ENCODE measurements at places on chromosomes 1 and 21.

DNA sequence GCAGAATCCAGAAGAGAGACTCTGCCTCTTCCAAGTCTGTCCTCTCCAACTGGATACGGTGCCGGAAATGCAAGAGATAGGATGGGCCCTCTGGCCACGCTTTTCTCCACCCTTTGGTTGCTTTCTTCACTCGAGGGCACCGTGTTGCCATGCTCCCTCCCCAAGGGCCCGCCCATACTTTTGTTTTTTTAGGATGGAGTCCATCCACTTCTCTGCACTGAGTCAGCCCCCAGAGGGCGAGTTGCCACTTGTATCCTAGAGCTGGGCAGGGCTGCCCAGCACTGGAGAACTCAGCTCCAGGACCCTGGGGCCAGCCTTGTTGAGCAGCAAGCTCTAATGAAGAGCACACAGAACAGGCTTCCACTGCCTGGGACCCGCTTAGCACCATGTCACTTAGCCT lies 25.5 kb downstream of the IFNGR2 start:
- no peak for DNase-seq

DNA sequence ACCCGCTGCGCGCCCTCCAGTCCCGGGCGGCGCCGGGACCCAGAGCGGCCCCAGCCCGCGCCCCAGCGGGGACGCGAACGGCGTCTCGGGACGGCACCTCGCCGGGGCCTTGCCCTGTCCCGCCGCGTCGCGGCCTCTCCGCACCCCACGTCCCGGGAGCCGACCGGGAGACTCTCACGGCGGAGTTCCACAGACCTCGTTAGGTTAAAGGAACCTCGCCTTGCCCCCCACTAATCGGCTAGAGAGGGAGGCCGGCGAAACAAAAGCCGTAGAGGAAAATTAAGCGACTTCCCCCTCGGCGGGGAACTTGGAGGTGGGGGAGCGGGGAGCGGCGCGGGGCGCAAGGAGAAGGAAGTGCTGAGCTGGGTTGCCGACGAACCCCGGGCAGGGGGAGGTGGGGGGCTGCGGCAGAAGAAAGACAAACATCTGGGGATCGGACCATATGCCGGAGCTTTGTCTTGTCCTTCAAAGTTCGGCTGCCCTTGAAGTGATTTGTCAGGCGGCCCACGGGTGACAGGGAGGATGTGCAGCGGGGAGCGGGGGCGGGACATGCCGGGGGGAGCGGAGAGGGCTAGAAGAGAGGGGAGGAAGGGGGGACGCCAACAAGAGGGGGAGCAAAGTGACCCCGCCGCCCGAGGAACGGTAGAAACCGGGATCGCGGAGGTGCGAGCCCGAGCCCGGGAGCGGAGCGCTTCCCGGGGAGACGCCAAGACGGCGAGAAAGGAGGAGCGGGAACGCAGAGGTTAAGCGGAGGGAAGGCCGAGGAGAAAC lies 120.0 kb upstream of the RRP15 start:
- no peak for DNase-seq

GRCh38 chr21:42321231-42321630 lies 6.0 kb upstream of the TFF3 start:
- no peak for DNase-seq

GRCh38 chr1:9084906-9085305 lies 15.5 kb upstream of the SLC2A5 start:
- DNase-seq, result peak; percentile 89

DNA sequence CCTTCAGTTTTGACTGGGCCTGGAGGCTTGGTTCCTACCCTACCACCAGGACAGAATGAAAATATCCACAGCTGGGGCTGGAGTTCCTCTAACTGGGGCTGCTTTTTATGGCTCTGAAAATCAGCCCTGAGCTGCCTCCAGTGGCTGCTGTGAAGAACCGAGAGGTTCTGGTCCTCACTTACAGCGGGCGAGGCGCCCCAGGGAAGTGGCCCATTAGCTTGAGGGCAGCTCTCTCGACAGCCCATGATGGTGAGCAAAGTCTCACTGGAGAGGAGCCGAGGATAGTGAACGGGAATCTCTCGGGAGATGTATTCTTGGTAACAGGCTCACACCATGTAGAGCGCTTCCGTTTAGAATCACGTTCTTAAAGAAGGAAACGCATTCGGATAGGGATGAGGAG lies 459.7 kb downstream of the KIF26B start:
- DNase-seq, result no peak

- no peak for DNase-seq
Measured at GRCh38 chr1:1121611-1122077, 5.8 kb upstream of the C1orf159 start.

DNA sequence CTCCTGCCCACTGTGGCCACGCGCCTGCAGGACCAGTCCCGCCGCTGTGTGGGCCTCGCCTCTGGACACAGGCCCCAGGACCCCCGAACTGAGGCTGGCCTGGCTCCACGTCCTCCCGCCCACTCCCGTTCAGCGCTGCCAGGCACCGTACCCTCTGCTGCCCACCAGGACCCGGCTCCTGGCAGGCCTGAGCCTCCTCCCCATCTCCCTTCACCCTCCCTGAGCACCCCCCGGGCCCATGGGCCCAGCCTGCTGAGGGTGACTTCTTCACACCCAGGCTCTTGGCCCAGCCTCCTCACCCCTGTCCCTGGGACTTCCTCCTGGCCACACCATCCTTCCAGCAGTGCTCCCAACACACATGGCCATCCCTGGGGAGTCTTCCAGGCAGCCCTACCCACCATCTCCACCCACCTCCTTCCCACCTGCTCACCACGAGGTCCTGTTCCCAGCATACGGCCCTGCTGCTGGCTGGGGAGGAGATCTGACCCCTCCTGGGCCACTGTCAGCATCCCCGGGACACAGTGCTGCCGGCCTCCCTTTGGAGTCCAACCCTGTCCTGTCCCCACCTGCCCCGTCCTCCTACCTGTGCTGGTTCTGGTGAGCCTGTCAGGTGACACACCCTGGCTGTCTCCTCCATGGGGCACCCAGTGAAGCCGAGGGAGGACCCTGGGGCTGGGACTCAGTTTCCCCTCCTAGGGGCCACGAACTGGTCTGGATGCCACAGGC lies 53.7 kb downstream of the SLX9 start:
- DNase-seq, result no peak

DNA sequence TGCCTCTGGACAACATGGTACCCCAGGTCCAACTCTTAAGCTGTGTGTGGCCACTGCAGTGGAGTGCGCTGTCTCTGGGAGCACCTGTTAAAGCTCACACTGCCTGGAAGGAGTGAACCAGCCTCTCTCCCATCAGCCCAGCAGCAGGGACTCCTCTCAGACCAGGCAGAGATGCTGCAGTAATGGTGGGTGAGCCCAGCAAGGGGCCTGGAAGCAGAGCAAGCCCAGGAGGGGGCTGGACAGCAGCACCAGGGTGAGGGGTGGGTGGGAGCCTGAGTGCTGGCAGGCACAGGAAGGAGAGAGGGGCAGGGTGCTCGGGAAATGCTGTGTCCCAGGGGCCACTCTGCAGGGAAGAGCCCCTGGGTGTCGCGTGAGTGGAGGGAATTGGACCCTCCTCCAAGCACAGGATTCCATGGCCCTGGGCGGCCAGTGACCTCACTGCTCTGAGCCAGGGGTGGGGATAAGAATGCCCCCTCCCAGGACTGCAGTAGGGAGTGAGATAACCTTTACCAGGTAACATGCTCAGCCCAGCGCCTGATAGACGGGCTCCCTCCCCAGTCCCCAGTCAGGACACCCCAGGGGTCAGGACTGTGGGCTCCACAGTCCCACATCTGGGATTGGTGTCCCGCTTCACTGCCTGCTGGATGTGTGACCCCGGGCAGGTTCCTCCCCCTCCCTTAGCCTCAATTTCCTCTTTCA lies 313.1 kb downstream of the MATN1 start:
- DNase-seq, result no peak
